Stimulated activated CD4-positive, alpha-beta T cell treated with anti-CD3 and anti-CD28 coated beads, TNF-alpha, amount 100 ng/mL, for 1 hour (primary cell): ENCODE measurements at places on chromosomes 11 and 22.

DNA sequence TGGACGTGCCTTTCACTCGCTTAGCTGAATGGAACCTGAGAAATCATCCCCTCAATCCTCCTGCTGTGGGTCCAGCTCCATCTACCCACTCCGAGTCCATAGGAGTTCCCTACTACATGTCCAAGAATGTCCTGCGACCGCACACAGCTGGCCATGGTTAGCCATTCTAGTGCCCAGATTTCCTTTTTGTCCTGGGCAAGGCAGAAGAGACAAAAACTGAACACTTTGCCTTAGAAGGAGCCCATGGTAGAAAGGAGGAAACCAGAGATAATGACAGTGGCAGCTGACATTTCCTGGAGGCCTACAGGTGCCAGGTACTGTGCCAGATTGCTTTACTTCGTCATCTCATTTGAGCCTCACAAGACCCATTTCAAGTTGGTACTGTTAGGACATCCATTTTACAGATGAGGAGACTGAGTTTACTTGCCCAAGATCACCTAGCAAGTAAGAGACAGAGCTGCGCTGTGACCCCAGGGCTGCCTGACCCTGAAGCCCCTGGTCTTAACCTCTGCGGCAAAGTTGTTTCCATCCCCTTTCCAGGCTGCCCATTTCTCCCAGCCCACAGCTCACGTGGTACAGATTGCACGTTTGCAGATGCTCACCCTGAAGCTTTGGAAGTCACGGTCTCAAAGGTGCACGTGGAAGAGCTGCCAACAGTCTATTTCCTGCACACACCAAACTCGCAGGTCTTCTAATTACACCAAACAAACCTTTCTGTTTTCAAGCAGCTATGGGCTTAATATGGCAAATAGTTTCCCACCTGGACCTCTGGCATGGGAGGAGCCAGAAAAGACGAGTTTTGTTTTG, 112.7 kb downstream of the ZBTB16 start:
- no peak for DNase-seq

DNA sequence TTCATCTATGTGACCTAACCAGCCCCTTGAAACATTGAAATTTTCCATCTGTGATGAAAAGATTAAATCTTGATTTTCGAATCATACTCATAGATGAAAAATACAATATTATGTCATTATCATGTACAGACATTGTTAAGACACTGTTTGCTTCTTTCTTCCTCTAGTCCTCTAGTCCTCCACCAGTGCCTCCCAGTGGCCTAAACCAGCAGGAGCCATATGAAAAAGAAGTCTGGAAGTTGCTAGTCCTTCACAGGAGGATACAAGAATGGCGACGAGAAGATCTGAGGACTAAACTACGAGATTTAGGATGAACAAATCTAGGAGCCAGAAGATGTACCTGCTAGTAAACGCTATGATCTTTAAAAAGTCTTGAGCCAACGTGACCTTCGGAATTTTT, 134.1 kb downstream of the SLC17A6 start:
- DNase-seq, result no peak

DNA sequence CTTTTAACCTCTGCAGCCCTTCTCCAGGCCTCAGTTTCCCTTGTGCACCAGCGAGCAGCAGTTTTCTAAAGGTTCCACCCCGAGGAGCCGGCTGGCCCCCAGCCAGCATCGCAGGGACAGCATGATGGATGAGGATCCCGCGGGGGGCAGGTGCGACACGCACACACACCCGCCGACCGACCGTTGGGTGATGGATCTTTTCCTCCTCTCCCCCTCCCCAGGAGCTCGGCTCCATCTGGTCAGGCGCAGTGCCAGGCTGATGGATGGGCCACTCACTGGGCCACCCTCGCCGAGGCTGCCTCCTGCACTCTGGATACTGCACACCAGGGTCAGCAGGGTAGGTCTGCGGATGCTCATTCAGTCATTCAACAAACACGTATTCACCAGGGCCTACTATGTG, 12.8 kb upstream of the CABP7 start:
- DNase-seq, result no peak

GRCh38 chr11:1912289-1912878, 7.1 kb upstream of the TNNT3 start:
- DNase-seq, result no peak

- no peak for DNase-seq
These were observed 64.1 kb upstream of the BIRC3 start for GRCh38 chr11:102253020-102253715.

DNA sequence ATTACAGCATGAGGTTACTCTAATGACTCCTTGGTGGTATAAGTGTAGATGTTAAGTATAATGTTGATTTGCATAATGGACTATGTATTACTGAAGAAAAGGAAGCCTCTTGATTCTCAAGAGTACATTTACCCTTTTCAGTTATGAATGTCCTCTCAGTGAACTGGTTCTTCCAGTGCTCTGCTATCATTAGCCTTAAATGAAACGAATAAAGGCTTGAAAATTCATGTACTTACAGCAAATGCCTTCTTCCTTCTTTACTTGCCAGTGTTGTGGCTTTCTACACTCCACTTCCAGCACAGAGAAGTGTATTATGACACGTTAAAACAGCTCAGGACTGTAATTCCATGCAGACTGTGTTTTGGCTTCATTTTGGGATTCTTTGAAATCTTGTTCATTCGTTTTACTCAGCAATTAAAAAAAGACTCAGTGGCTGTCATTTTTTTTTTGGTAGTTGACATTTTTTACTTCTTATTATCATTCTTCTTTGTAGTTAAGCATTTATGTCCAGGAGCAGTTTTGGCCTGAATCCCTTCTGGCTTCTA, 96.9 kb downstream of the MTMR3 start:
- no peak for DNase-seq
